ENCODE measurements at places on chromosomes 12 and 14.

GRCh38 chr14:66005900-66006434 lies 480.2 kb upstream of the CCDC196 start:
- no peak for DNase-seq

GRCh38 chr12:131616043-131616700 lies 94.7 kb upstream of the SFSWAP start:
- DNase-seq = no peak

- no peak for DNase-seq
Observed at GRCh38 chr12:93103154-93103553, 174.1 kb upstream of the EEA1 start.

DNA sequence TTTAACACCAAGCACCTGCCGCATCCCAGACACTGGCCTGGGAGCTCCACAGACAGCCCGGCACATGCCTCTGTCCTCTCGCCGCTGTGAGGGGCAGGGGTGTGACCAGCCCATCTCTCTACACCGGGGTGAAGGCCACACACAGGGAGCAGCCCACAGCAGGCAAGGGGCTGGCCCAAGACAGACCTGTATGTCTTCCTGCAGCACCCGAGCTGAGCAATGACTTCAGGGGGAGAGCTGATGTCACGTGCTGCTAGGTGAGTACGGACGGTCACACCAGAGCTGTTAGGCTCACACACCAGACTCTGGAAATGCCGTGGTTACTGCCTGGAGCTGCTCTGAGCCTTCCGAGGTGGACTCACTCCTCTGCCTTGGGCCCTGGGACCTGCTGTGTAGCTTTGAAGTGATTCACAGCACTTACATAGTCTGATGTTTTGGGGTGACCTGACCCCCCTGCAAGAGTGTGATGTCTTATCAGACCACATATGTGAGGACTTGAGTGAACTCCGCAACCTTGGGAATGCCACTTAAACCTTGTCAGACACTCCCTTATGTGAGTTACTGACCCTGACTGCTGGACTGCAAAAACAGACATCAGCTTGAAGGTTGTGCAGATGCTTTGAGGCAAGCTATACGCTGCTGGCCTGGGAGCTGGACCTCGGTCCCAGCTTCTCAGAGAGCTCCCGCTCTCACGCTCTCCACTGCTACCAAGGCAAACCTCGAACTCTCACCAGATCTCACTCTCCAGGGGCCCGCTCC lies 1.8 kb downstream of the XRCC3 start:
- DNase-seq = no peak

DNA sequence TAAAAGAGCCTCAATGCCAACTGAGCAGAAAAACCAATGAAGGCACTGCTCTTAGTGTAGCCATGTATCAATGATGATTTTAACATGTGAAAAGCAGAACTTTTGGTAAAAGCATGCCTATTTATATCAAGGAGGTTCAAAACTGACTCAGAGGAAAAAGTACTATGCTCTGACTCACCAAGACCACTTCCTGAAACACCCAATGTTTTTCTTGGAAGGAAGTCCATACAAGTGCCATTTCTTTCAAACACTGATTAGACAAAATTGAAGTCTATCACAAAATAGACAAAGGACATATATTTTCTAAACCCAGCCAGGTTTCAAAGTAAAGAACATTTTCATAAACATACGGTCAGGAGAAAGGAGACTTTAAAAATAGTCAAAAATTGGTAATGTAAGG lies 88.6 kb downstream of the EPS8 start:
- no peak for DNase-seq

DNA sequence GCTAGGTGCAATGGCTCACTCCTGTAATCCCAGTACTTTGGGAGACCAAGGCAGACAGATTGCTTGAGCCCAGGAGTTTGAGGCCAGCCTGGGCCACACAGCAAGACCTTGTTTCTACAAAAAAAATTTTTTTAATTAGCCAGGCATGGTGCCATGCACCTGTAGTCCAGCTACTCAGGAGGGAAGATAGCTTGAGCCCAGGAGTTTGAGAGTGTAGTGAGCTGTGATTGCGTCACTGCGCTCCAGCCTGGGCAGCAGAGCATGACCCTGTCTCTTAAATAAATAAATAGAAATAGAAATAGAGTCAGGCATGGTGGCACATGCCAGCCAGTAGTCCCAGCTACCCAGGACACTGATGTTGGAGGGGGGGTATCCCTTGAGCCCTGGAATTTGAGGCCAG lies 36.7 kb upstream of the CLIP1 start:
- no peak for DNase-seq

Data from GM12891 (cell line).